ENCODE measurements at places on chromosomes 2 and 18.

- no peak for DNase-seq
Observed at GRCh38 chr2:238719641-238720040, 128.2 kb upstream of the TWIST2 start.

DNA sequence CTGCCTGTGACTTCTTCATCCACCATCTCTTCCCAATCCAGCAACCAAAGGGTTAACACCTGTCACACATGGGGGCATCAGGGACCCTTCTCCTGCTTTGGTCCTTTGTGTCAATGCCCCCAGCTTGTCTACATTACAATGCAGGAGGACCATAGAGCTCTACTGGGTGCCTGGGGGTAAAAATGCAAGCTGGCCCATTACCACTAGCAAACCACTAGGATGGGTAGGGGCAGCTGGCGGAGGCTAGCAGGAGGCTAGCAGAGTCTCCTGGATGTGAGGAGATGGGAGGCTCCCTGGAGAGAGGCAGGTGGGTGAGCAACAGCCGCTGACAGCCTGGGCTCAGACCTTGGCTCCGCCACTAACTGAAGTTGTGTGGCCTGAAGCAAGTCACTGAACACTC, 153.4 kb upstream of the SKOR2 start:
- no peak for DNase-seq

GRCh38 chr2:64899081-64899865, 89.9 kb upstream of the SLC1A4 start:
- no peak for DNase-seq

GRCh38 chr2:182230561-182230960, 196.3 kb downstream of the PDE1A start:
- DNase-seq = no peak

DNA sequence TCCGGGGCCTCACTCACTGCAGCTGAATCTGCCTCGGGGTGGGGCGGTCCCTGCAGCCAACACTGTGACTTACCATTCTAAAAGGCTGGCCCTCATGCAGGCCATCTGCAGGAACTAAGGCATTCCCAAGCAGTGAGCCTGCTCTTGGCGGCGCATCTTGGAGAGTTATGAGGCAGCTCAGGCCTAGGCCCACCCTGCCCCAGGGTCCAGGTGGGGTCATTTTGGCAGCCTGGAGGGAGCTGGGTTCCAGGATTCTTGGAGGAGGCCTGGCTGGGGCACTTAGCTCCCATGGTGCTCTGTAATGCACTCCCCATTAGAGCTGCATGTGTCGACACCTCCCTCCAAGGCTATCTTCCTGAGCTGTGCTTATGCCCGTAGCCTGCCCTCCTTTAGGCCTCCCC, 14.8 kb upstream of the BIN1 start:
- DNase-seq = no peak

- DNase-seq = peak; percentile 23
Observed at GRCh38 chr2:234098681-234099080, 48.2 kb downstream of the SPP2 start.

- no peak for DNase-seq
Observed at GRCh38 chr2:47190188-47190881, 35.2 kb upstream of the STPG4 start.

DNA sequence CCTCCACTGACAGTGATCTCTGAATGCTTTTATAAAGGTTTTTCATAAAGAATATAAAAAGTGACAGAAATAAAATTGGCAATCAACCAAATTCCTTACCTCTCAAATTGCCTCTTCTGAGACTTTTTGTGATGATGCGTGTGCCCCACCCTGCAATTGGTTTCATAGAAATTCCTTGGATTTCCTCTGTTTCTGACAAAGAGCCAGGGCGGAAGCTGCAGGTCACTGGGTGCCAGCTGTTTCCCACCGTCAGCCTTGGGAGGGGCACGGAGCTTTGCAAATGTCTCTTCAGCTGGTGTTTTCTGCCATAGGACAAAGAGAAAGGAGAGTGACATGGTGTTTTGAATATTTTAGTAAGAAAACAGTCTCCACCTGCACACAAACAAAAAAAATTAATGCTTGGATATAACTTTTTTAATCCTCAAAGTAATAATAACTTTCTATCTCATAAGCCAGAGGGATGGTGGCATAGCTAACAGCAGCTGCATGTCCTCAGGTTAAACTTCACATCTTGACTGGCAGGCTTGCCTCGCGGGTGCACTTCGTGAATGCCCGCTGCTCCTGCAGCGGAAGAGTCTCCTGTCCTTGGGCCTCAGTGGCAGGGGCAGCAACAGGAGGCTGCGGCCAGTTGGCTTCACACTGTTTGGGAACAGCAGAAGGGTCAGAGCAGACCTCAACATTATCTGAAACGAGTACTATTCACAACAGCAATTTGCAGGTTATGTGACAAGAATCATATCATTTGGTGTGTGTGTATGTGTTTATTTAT, 24.7 kb downstream of the AGAP1 start:
- no peak for DNase-seq

- DNase-seq = no peak
Observed at GRCh38 chr18:2847317-2848246, 776 bp downstream of the EMILIN2 start.

DNA sequence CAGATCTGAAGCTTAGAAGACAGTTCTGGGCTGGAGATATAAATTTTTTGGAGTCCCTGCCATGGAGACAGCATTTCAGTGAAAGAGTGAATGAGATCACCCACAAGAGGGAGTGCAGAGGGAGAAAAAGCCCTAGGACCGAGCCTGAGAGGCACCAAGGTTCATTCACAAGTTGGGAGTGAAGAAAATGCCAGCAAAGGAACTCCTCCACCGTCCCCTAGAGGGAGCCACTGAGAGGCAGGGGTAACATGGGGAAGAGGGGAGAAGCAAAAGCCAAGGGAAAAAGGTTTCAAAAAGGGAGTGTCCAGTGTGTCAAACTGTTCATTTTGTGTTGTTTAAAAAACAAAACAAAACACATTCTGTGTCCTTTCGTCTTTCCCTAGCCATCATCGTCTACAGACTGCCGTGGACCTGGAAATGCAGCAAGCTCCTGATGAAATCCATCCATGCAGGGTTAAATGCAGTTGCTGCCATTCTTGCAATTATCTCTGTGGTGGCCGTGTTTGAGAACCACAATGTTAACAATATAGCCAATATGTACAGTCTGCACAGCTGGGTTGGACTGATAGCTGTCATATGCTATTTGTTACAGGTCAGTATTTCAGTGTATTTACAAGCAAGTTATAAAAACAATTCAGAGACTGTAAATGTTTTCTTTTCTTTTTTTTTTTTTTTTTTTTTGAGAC, 19.1 kb downstream of the CYBRD1 start:
- no peak for DNase-seq

- no peak for DNase-seq
Observed at GRCh38 chr18:48975120-48975816, 24.5 kb upstream of the SMAD7 start.

DNA sequence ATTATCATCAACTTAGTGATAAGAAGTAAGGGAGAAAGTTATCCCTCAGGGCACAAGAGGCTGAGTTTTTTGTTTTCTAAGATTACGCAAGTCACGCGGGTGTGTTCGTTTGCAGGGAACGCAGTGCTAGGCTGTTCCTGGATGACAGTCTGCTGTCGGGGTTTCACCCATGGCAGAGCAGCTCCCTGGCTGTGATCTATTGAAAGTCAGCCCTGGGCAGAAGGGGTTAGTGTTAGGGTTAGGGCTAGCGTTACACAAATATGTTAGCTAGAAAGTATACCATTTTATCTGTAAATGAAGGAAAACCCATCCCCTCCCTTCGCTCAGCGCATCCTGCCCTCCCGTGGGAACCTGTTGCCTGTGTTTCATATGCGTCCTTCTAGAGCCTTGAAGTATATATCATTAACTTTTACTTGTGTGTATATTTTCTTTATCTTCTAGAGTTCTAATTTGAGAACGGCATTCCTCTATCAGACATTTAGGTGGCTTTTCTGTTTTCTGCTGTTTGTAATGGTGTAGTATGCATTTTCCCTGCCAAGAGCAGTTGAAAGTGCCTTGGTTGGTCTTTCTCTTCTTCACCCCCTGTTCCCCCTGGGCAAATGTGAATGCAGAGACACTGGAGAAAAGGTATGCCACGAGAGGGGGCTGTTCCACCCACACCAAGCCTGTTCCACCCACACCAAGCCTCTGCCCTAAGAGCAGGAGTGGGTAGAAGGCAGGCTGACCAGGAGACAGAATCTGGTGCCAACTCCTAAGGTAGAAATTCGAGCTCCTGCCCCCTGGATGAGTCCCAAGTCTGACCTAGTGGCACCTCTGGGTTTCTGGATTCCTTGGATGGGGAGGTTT, 47.0 kb downstream of the ARMC9 start:
- no peak for DNase-seq

DNA sequence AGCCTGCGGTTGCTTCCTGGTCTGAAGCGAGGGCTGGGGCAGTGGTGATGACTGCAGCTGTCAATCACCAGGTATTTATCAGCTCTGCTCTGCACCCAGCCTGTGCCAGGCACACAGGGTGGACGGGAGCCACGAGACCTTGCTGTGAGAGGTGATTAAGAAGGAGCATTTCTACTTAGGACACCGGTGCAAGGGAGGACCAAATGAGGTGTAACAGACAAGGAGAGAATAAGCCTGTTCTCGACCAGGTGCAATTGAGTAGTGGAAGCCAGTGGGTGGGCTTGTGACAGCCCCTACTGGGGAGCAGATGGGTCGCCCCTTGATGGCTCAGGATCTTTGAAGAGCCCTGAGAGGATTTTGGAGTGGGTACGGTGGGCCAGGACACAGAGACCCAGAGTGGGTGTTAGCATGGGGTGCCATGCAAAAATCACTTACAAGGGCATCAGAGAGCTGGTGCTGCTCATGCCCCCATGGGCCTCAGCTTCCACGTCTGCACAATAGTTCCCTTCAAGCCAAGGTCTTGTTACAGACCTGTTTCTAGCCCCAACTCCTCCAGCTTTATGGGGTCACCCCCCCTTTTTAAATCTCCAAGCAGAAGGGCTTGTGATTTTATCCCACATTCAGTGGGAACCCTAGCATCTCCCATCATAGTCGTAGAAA, 24.6 kb downstream of the GPR55 start:
- no peak for DNase-seq

DNA sequence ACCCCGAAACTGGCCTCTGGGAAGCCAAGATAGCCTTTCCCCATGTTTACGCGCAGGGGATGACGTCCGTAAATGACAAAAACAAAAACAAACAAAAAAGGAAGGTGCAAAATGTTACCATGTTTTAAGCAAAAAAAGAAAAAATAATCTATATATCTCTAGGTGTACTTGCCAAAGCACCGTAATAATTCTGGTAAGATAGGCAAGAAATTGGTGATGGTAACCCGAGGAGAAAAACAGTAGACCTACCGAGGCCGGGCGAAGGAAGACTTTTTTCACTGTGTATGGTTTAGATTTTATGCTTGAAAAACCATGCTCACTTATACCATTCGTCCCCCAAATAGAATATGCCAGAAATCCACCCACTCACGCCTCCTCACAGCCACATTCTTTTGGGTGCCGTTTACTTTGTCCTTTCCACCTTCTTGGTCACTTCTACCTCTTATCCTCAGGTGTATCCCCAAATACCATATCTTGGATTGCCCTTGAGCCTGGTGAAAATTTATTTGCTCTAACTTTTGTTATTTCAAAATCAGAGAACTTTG, 8.0 kb downstream of the GATA6 start:
- DNase-seq = no peak

DNA sequence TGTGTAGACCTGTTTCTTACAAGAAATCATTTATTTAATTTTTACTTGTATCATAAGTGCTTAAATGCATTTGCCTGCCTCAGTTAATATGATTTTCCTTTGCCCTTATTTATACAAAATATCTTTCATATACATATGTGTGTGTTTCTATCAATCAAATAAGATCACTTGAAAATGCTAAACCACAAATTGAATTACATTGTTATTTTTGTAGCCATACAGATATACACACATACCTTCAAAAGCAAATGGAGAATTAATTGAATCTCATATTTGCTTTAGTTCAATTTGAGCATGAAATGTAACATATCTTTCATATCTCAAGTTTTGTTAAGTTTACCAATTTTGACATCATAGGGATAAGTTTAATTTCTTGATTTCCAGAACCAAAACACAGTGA, 755.8 kb upstream of the PIK3C3 start:
- no peak for DNase-seq

- no peak for DNase-seq
Observed at GRCh38 chr2:166926657-166927056, 38.4 kb downstream of the XIRP2 start.

GRCh38 chr2:96409081-96409819, 73.7 kb downstream of the NCAPH start:
- DNase-seq = no peak

DNA sequence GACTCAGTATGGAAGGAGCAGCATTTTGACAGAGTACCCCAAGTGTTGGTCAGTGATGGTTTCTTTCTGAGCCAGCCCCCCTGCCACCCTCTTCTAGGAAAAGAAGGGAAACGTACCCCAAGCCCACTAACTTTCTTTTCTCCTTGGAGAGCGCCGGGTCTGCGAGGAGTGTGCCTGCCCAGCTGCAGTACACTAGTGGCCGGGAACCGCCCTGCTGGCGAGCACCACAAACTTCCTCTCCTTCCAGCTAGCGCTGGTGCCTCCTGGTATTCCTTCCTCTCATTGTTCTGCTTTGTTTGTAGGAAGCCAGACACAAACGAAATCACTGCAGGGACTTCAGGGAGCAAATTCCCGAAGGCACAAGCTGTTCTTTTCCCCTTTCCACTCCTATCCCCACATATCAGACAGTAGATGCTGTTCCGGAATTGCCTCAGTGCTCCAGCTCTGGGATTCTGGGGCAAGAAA, 1.8 kb downstream of the CCDC85A start:
- no peak for DNase-seq

DNA sequence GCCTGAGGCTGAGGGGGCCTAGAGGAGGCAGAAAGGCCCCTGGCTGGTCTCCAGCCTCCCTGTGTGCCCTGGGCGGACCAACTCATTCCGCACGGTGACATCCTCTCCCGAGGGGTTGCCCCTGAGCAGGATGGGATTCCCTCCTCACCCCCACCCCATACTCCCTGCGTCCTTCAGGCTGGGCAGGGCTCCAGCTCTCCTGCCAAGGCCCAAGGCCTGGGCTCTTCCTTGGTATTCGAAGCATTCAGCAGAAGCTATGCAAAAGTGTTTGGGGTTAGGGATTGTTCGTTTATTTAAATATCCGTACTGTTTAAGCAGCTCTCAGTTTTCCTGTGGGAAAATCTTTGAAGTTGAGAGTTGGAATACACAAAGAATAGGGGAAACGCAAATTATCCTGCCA, 113.1 kb upstream of the RAB12 start:
- no peak for DNase-seq

Measured in DMS79 treated with DMSO at 0.1 percent for 48 hours (cell line).